ENCODE measurements at places on chromosomes 12 and 14.

DNA sequence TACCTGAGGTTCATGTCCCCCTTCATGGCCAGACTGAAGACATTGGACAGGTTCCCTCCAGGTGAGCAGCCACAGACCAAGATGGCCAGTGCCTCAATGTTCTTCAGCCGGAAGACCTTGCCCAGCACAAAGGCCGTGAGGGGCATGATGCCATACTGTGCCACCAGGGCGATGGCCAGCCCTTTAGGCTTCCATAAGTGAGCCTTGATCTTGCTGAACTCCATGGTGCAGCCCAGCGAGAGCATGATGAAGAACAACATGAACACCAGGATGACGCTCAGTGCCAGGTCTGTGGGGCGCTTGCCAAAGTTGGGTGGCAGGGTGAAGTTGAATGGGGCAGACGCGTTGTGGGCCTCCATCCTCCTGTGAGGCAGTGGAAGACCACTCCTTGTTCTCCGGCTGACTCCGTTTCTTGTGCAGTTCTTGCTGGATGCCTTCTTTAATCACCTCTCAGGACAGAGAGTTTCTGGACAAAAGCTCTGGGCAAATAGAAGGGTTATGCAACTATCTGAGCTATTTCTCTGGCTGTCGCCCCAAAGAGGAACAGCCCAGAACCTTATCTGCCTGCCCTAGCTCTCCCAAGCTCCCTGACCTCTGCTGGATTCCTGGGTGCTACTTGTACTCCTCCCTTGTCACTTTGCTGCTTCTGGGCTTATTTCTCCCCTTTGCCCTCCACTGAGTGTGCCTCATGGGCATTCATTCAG, at the start of gene SLC10A1:
Gene SLC10A1, minus strand, starts transcription at position 445 of the 704 bp plus-strand sequence. Its CDS starts 86 bp downstream, at position 359.
- DNase-seq, result no peak

DNA sequence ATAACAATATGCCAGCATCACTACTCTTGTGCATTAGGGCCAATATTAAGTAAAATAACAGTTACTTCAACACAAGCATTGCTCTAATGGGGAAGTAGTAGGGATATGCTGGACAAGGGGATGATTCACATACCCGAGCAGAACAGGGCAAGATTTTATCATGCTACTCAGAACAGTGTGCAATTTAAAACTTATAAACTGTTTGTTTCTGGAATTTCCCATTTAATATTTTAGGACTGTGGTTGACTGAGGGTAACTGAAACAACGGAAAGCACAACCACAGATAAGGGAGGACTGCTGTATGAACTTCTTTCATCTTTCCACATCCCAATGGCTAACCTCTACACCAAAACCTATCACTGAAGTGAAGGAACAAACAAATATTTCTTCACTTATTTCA, 36.8 kb downstream of the SARNP start:
- no peak for DNase-seq

DNA sequence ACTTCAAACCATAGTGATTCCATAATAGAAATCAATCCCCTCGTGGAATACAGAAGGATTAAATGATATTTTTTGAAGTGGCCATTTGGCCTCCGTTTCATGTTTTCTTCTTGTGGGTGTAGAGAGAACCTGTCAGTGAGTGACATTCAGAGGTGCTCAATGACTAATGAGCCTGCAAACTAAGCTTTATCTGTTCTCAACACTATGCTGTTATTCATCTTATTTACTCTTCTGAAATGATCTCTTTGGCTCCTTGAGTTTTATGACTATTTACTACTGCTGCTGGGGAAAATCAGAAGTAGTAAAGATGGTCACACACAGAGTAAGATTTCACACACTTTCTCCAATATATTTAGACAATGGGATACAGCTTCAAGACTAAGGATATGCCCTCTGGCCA, 30.4 kb downstream of the ATP2B1 start:
- DNase-seq, result no peak

GRCh38 chr12:74349925-74350324, 187.7 kb upstream of the ATXN7L3B start:
- DNase-seq, result no peak

DNA sequence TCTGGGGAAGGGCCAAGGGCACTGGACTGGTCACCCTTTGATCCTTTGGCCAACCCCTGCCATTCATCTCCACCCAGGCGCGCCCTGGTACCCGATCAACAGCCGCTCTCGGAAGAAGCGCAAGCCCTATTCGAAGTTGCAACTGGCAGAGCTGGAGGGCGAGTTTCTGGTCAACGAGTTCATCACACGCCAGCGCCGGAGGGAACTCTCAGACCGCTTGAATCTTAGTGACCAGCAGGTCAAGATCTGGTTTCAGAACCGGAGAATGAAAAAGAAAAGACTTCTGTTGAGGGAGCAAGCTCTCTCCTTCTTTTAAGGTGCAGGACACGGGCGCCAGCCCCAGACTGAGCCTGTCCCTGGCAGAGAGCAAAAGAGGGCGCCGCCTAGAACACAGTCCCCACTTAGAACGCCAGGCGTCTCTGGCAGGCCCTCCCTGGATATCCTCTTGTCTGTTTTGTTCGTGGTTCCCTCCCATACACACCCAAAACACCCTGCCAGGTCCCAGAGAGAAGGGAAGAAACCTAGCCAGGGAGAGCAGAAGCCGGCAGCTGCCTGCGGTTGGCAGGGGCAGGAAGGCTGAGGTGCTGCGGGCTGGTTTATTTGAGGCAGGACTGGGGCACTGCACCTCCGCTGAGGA, 1.7 kb downstream of the HOXC12 start:
- no peak for DNase-seq

All from activated naive CD8-positive, alpha-beta T cell treated with anti-CD3 and anti-CD28 coated beads, Interleukin-2, amount 50 U/mL, for 24 hours (primary cell).